Endodermal cell (in vitro differentiated cells): ENCODE measurements at places on chromosomes 4 and X. TPM values are rescaled to one million over a fixed set of nuclear protein-coding genes. Genes with fewer than 3 reads are reported as not detected.
A peak's percentile ranks its signal among the peaks of the same experiment; 100 is the strongest.

The COL25A1 gene
- total RNA-seq: 4.0 and 4.9 TPM in 2 replicates

The KIAA1210 gene
- not detected in 2 replicates for total RNA-seq

The C4orf50 gene
- 0.40 to 0.93 TPM (median 0.84 TPM) in 3 replicates for total RNA-seq

The SMIM10L2A gene
- 3.6 and 3.8 TPM in 2 replicates for total RNA-seq

The RTL3 gene
- not detected in 2 replicates for total RNA-seq

DNA sequence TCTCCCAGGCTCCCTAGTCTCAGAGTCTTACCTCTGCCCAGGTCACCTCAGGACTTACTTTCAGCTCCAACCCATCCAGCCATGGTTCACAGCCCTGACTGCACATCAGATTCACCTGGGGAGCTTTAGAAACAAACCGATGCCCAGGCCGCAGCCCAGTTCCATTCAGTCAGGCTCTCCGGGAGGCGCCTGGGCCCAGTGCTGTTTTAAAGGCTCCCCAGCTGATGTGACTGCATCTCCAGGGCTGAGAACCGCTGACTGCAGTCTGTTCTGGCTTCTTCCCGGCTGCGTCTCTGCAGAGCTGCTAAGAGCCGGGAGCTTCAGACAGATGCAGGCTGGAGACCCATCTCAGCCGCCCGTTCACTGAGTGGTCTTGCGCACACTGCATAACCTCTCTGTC lies 44.4 kb upstream of the LGI2 start:
- DNase-seq: peak; percentile 63

GRCh38 chr4:143961075-143961474 lies 55.7 kb upstream of the GYPE start:
- no peak for DNase-seq

The DRP2 gene
- 0.28 to 0.95 TPM (median 0.91 TPM) in 3 replicates for total RNA-seq

GRCh38 chr4:184806229-184806550 lies 19.6 kb downstream of the ACSL1 start:
- no peak for DNase-seq

GRCh38 chr4:88511236-88511635 lies 12.3 kb downstream of the PYURF start:
- DNase-seq: no peak

The MAGEE2 gene
- total RNA-seq: not detected in 3 replicates

- DNase-seq: no peak
These were observed 65.4 kb upstream of the FAM9C start for GRCh38 chrX:13109817-13110216.

The FGB gene
- not detected in 2 replicates for total RNA-seq

DNA sequence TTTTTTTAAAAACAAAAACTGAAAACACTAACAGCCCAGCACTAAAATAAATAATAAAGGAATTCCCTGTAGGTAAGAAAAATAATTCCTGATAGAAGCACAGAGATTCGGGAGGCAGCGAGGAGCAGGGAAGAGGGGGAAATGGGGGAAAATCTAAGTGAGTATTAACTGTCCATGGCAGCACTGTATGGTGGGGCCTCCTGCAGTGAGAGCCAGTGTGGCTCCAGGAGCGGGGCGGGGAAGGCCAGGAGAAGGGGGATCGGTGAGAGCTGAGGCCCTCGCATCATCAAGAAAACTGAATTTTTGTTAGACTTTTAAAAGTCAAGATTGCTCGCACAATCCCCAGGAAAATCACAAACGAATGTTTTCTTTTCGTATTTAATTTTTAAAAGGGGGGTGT lies 14.1 kb downstream of the RNF212 start:
- DNase-seq: no peak

DNA sequence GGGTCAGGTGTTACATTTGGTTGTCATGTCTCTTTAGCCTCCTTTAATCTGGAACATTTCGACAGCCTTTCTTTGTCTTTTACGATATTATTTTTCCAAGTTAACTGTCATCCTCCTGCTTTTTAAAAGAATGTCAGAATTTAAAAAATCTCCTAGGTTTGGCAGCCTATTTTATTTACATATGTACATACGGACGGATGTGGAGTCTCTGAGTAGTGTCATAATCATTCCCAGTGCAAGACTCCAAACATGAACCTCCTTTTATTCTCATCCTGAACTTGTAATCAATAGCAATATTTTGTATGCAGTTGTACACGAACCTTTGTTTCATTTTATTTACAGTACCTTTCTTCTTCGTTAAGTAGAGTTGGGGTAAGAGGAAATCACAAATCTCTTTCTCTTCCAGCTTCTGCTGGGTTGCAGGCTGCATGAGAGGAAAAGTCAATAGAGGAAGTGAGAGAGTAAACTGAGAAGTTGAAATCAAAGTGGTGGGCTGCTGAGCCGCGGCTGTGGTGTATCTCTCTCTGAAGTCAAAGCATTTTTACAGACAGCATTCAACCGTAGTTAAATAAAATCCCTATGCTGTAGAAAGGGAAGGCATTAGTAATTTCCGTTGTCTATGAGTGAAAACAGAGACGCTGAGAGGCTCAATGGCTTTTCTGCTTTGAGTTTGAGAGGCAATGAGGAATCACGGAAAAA lies 53.9 kb upstream of the RPS6KA3 start:
- DNase-seq: no peak

The LIMCH1 gene
- total RNA-seq: 5.8 to 12.0 TPM (median 7.9 TPM) in 3 replicates

The NPY2R gene
- total RNA-seq: 0.14 TPM in 1 of 2 replicates, not detected in the other

GRCh38 chr4:185925910-185926360 lies 113.9 kb upstream of the SORBS2 start:
- DNase-seq: no peak

The SPIN4 gene
- 4.3 to 5.7 TPM (median 5.6 TPM) in 3 replicates for total RNA-seq

The CENPVL1 gene
- 0.63 and 0.64 TPM in 2 replicates for total RNA-seq

DNA sequence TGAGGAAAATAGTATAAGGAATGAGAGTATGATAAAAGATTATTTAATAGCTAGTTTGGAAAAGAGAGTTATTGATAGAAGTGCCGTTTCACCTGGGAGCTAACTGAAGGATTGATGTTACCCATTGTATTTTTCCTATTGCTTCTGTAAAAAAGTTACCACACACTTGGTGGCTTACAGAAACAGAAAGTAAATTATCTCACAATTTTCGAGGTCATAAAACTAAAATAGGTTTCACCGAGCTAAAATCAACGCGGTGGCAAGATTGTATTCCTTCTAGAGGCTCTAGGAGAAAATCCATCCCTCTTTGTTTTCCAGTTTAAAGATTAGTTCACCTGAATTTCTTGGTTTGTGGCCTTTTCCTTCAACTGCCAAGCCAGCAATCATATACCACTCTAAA lies 11.1 kb upstream of the TRAM1L1 start:
- DNase-seq: no peak

The FAM9C gene
- total RNA-seq: not detected in 3 replicates

The CTAG2 gene
- total RNA-seq: not detected in 2 replicates

DNA sequence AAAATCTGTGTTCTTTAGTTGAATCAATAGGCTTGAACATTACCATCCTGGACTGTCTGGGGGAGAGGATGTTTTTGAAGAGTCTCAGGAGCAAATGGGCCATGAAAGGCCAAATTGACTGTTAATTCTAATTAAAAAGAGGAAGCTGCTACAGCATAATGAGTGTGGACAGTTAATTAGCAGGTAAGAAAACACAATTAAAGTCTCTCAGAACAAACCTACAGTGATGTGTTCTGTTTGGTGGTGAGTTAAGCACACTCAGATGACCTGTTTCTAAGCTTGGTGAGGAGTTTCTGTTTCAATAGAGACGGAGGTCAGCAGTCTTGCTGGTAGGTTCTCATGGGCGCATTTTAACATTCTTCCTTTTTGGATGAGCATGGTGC lies 68.1 kb downstream of the DRD5 start:
- DNase-seq: no peak
